Ureter (tissue), 1 donor: ENCODE measurements at places on chromosomes 4 and X.

- no peak for DNase-seq
Measured at GRCh38 chrX:68694435-68695205, 47.2 kb downstream of the STARD8 start.

DNA sequence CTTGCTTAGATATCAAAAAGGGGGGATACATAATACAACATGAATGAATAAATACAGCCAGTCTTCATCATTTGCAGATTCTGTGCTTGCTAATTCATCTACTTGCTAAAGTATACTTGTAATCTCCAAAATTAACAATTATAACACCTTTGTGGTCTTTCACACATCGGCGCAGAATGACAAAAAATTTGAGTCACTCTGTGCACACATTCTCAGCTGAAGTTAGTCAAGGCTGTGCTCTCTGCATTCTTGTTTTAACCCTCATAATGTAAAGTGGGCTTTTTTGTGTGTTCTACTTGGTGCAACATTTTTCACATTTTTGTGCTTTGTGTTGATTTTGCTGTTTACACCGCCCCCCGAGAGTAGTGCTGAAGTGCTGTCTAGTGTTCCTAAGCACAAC lies 65.8 kb upstream of the GPRIN3 start:
- no peak for DNase-seq

DNA sequence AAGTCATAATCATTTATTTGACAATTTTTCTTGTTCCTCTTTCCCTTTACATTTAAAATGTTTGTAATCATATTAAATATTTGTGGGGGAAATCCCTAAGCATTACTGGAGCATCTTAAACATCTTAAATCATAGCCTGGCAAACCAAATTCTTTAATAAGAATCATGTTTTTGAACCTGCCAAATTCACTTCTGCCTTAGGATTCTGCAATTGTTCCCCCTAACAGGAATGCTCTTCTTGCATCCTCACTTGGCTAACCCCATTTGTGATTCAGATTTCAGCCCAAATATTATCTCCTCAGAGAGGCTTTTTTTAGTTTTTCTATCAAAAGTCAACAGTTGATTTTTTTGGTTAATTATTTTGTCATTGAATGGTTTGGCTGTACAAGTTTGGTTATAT lies 241.1 kb downstream of the MAPK10 start:
- no peak for DNase-seq

DNA sequence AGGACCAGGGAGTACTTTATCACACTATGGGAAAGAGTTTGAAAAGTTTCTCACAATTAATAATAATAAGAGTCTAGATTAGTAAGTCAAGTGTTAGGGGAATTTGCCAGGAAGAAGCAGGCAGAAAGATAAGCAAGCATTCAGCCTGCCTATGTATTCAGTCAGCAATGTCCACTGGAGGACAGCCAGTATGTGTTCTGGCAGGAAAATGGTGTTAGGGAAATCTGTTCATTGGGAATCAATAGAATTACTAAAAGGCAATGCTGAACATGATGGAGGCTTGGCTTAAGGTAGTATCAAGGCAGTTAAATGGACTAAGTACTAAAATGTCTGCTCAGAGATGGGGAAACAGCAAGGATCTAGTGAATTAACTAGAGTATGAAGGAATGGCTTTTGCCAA lies 221.2 kb downstream of the PPP4R3C start:
- DNase-seq, result no peak

DNA sequence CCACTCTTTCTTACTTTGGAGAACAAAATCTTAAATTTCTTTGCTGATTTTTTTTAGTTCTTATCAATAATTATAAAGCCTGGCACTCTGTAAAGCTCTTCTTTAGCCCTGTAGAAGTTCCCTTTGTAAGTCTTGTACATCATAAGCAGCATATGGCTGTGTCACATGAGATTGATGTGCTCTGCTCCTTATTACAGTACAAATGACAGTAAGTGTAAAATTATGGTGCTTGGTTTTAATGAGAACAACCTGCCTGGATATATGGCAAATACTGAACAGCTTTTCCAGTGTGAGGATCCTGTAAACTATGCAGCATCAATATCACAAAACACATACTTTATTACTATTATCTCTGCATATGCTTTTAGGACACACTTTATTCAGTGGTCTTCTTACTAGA lies 145.9 kb upstream of the GNPDA2 start:
- no peak for DNase-seq

DNA sequence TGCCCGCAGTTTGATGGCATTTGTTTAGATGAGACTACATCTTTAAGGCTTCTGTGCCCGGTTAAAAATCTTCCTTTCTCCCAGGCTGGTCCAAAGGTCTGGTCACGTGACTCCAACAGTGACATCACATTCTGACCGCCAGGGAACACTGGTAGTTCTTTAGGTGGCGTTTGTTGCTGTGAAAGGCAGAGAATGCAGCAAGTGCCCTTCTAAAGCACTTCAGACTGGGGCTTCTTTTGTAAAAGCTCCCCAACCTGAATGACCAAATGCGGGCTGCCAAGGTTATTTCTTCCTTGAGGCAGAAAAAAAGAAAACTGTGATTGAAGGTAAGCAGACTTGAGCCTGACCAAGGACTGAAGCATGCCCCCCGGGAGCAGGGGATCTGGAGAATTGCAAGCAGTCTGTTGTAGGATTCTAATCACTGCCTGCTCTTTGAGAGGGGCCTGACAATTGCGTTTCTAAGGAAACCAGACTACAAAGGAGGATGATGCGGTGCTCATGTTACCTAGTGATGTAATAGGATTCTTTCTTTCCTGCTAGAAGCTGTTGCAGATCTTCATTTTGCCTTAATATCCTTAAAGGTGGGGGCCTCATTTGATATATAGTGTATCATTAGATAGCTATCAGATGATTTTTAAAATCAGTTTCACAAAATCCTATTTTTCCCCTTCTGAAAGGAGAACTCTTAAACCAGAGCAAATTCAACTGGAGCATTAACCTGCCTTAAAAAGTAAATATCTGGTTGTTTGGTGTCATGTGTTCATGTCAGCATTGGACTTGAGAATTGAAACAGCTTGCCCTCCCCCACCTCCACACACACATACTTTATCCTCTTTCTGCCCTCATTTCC lies 133.1 kb downstream of the AKAP4 start:
- no peak for DNase-seq

DNA sequence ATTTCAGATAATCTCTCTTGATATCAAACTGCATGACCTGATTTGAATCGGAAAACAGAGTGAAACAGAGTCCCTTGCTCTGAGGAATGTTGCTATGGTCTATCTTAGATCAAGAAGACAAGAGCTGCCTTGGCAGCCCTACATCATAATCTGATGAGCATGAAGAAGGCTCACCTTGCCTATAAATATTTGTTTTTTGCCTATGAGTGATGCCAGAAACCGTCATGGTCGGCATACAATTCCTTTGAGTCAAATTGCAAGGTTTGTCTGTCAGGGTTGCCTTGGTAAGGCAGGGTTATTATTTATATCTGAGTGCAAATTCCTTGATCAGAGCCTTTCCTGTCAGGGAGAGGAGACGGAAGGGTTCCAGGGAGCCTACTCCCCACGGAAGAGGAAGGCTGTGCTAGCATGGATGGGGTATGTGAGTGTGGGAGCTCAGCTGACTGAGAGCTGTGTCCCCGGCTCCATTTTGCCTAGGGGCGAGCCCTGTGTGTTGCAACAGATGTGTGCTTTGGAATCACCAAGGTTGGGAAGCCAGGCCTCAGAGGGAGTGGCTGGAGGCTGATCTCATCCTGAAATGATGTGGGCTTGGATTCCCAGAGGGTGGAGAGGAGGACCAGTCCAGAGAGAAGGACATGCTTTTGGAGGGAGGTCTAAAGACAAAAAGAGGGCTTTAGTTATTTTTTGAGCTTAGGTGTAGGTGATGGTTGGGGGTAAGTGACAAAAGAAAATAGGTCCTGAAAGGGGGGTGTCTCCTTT lies 43.6 kb downstream of the RTL9 start:
- no peak for DNase-seq

DNA sequence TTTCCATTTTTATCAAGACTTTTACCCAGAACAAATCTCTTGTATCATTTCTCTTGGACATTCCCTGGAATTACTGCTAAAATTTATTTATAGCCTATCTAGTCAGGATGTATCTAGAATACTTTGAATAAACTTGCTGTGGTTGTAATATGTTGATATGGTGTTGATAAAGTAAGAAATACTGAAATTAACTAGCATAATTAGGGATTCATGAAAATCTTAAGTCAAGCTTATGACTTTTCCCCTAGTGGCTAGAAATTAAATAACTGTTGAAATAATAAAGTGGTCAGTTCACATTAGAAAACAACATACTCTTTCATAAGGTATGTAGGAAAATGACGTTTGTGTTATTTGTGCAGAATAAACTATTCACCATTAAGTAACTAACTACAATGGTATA lies 73.1 kb upstream of the ANKRD50 start:
- no peak for DNase-seq

DNA sequence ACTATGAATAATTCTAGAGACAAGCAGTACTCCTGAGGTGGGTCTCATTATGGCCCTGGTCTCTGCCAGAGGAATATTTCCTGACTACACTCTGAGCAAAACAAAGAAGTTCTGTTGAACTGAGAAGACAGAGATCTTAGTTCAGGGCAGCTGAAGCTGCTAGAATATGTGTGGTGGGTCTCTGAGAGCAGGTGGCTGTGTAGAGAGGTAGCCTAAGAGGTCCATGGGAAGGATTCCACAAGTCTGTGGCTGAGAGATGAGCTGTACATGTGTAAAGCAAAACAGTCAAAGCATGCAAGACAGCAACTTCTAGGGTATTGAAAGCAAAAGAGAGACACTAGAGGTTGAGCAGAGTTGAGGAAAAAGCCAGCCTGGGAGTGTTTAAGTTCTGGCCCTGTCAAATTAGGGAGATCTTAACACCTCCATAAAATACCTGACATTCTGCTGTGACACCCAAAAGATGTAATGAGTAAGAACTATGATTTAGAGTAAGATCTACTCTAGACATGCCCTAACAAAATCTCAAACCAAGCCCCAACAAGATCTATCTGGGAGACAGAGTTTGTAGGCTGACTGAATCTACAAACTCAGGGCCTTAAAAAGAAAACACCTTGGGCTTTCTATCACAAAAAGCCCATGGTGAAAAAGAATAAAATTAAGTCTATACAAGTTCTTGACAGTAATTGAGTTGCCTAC lies 274.4 kb downstream of the BANK1 start:
- DNase-seq, result no peak

- no peak for DNase-seq
Measured at GRCh38 chrX:136256026-136256425, 4.8 kb upstream of the MAP7D3 start.

- DNase-seq, result no peak
Measured at GRCh38 chr4:99879458-99879857, 14.8 kb downstream of the LAMTOR3 start.

DNA sequence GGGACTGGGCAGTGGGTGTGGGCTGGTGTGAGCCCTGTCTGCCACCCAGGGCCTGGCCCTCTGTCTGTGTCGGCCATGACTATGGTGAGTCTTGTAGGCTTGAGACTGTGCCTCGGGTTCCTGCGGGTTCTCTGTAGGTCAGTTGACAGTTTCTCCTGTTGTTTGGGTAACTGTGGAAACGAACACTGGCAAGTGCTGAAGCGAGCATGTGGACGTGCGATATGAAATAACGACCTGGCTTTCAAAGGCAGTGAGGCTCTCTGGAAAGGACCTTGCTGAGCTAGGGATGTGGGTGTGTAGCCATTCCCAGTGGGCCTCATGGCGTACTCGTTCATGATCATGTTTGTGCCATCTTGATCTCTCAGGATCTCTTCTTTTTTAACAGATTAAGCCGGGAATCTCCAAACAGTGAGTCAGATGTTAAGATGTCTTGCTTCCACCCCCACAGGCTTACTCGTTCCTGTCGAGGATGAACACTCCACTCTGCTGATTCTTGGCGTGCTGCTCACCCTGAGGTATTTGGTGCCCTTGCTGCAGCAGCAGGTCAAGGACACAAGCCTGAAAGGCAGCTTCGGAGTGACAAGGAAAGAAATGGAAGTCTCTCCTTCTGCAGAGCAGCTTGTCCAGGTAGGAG lies 41.3 kb downstream of the HTT start:
- no peak for DNase-seq

DNA sequence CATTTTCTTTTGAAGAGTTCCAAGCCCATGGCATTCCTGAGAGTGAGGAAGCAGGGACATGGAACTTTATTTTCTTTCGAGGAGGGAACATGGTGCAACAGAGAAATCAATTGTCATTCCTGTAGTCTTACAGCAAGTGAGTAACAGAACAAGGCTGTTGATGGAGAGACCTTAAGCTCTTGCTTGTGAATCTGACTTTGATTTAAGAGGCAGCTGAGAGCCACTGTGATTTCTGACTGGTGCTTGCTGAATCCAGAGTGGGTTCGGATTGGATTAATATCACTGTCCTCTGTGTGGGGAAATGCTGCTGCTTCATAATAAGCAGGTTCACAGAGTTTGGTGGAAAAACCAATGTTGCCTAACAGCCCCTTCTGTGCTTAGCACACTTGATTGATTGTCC lies 4.7 kb upstream of the ATP1B4 start:
- no peak for DNase-seq

GRCh38 chr4:113223001-113223400 lies 173.5 kb downstream of the ANK2 start:
- no peak for DNase-seq

DNA sequence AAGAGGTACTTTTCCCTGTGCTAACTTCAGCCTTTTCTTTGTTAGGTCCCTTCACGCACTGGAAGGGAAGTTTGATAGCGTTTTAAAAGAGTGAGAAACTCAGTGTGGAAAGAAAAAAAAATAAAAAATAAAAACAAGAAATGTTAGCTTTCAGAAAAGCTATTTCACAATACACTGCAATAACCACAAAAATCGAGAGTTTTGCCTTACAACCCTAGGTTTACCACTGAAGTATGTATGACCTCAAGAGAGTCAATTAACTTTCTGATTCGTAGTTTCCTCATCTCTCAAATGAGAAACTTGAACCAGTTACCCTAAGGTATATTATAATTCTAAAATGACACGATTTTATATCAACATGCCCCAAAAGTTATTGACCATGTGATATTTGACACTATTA lies 93.9 kb upstream of the JADE1 start:
- no peak for DNase-seq

GRCh38 chr4:146762016-146762415 lies 123.3 kb downstream of the POU4F2 start:
- no peak for DNase-seq
